ENCODE measurements at places on chromosomes 7 and 10. TPM values are rescaled to one million over a fixed set of nuclear protein-coding genes. Genes with fewer than 3 reads are reported as not detected.
A peak's percentile ranks its signal among the peaks of the same experiment; 100 is the strongest.

ANXA8 gene
- total RNA-seq = 3.7 TPM

CALHM2 gene
- total RNA-seq = 62.6 TPM

GRCh38 chr10:44824607-44825006, 86.5 kb upstream of the TMEM72 start:
- no peak overlapping the region for H3K4me3 ChIP-seq
- DNase-seq = peak; percentile 32
- H3K4me1 ChIP-seq = peaks cover 3% of the 10 kb centered on the region
- H3K27ac ChIP-seq = no peak overlapping the region
- H3K27me3 ChIP-seq = no peaks in the 10 kb centered on the region

GRCh38 chr10:42988069-42988468, 88.8 kb upstream of the RET start:
- peaks cover 3% of the 10 kb centered on the region for H3K27me3 ChIP-seq
- H3K27ac ChIP-seq = no peak overlapping the region
- DNase-seq = no peak
- H3K4me3 ChIP-seq = no peak overlapping the region

- peaks cover 34% of the 10 kb centered on the region for H3K4me1 ChIP-seq
- no peak overlapping the region for H3K4me3 ChIP-seq
- DNase-seq = peak; percentile 95
These were observed 186.5 kb upstream of the BET1 start for GRCh38 chr7:94190599-94191061.

GRCh38 chr10:70272925-70273316, 10.9 kb downstream of the NPFFR1 start:
- peak; percentile 57 for DNase-seq
- H3K36me3 ChIP-seq = no peaks in the 10 kb centered on the region
- H3K4me1 ChIP-seq = peaks cover 5% of the 10 kb centered on the region
- H3K27me3 ChIP-seq = no peaks in the 10 kb centered on the region
- H3K4me3 ChIP-seq = no peak overlapping the region
- H3K27ac ChIP-seq = no peak overlapping the region

SEC24C gene
- 75.6 TPM for total RNA-seq

GRCh38 chr10:89615824-89616223, 29.2 kb downstream of the PANK1 start:
- H3K27me3 ChIP-seq = no peaks in the 10 kb centered on the region
- DNase-seq = no peak
- H3K4me1 ChIP-seq = no peaks in the 10 kb centered on the region

OR6B1 gene
- not detected for total RNA-seq

GRCh38 chr7:94893661-94894060, 13.7 kb upstream of the PPP1R9A start:
- H3K4me3 ChIP-seq = no peak overlapping the region
- H3K36me3 ChIP-seq = no peaks in the 10 kb centered on the region
- H3K27ac ChIP-seq = no peak overlapping the region
- H3K4me1 ChIP-seq = no peaks in the 10 kb centered on the region

DNA sequence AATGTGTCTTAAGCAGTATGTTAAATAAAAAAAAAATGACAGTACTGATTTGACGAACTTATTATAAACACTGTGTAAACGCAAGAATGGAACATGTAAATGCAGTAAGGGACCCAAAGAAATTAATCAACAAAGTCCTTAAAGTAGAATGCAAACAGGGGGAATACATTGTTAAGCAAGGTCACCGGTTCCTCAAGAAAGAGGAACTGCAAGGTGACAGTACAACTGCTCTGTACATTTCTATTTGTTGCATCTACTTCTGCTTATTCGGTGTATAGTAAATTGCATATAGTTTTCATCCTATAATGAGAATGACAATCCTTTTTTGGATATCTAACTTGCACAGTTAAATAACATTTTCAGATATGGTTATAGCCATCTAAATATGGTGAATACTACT, 387.0 kb upstream of the SEMA3D start:
- DNase-seq = no peak
- no peaks in the 10 kb centered on the region for H3K27me3 ChIP-seq
- no peaks in the 10 kb centered on the region for H3K4me1 ChIP-seq
- H3K36me3 ChIP-seq = no peaks in the 10 kb centered on the region

DNA sequence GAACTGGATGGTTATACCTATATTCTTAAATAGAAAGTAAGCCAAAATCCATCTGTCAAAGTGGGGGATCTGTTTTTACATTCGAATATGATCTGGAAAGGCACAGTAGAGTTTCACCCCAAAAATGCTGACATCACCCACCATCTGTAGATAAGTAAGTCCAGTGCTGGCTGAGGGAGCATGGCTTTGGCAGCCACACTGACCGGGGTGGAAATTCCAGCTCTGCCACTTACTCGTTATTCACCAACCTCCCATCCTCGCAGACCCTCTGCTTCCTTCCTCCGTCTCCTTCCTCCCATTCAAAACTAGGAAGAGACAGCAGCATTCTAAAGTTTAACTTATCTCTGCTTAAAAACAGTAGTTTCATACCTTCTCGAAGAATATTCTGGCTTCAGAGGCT, 84.9 kb upstream of the GATA3 start:
- H3K27me3 ChIP-seq = no peaks in the 10 kb centered on the region
- no peak overlapping the region for H3K27ac ChIP-seq
- H3K4me3 ChIP-seq = no peak overlapping the region
- no peaks in the 10 kb centered on the region for H3K4me1 ChIP-seq
- no peak for DNase-seq

Measured in GM23248 (cell line).